ENCODE measurements at places on chromosomes 12 and 14.
A peak's percentile ranks its signal among the peaks of the same experiment; 100 is the strongest.

DNA sequence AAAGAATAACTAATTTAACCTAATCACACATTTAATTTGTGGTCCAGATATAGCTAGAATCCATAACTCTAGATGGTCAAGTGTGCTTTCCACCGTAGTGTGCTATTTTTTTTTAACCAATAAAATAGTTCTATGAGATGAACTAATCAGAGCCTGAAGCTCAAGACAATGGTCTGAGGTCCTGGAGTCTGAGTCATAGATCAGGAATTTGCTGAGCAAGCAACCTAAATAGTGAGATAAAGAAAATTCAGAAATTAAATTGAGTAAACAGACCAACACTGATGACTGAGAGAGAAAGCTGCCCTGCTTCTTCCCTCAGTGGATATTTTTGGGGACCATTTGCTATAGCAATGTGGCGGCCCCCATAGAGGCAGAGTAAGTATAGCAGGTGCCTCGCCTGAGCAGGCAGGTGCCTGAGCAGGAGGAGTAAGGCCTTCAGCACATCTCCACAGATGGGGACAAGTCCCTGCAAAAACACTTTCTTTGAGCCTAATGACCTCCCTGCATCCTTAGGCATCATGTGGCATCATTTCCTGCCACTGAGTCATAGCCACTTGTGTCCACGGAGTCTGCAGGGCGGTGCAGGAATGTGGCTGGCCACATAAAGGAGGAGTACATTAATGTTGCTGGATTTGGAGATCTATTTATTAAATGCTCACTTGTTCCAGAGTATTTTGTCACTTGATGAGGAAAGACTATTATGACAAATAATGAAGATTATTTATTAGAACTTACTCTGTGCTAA, 13.9 kb upstream of the CLEC4E start:
- DNase-seq: no peak

DNA sequence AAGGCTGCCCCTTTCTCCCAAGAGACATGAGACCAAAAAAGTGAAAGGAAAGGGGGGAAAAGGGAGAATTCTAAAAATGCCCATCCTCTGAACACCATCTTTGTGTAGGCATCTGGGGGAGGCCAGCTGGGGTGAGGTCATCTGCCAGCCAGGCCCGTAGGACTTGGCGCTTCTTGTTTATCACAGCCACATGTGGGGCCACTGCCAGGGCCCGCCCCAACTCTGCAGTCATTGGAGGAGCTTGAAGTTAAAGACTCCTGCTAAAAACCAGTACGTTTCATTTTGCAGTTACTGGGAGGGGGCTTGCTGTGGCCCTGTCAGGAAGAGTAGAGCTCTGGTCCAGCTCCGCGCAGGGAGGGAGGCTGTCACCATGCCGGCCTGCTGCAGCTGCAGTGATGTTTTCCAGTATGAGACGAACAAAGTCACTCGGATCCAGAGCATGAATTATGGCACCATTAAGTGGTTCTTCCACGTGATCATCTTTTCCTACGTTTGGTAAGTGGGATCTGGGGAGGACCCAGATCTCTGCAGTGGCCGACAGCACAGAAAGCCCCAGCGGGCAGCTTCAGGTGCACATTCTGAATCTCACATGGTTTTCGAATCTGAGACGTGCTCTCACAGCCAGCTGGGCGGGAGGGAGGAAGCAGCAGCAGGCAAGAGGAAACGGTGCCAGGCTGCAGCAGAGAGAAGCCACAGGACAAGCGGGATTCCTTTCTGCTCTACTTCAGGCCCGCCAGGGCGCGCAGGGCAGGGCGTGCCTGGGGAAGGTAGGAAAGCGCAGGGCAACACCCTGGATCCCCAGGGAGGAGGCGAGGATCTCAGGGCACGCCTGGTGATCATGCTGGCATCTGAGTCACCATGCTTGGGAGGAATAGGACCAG, at the start of gene P2RX7:
Gene P2RX7, plus strand, starts transcription at position 276 of the 881 bp plus-strand sequence. Its CDS starts 95 bp downstream, at position 371.
- DNase-seq: peak; percentile 72

- DNase-seq: no peak
These were observed 460.8 kb downstream of the BCAT1 start for GRCh38 chr12:24488091-24488596.

DNA sequence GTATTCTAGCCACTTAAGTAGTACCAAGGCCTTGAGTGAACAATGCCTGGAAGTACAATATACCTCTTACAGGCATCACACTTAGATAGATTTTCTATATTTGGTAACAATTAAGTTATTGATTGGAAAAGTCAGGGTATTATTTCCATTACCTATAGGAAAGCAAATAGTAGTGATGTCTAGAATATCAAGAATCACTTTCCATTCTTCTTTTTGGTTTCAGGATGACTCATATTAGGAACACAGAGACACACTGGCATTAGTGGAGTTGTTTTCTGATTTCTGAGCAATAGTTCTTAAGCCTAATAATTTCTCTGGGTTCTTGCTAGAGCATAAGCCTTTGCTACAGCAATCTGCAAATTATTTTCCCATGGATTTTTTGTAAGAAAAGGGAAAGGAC, 1640.0 kb upstream of the SEL1L start:
- DNase-seq: no peak

- DNase-seq: no peak
These were observed 92.8 kb downstream of the ASCL1 start for GRCh38 chr12:103050273-103050672.

GRCh38 chr14:90487031-90487430, 90.2 kb downstream of the CALM1 start:
- DNase-seq: no peak

GRCh38 chr14:51022769-51023168, 72.1 kb downstream of the TRIM9 start:
- no peak for DNase-seq

DNA sequence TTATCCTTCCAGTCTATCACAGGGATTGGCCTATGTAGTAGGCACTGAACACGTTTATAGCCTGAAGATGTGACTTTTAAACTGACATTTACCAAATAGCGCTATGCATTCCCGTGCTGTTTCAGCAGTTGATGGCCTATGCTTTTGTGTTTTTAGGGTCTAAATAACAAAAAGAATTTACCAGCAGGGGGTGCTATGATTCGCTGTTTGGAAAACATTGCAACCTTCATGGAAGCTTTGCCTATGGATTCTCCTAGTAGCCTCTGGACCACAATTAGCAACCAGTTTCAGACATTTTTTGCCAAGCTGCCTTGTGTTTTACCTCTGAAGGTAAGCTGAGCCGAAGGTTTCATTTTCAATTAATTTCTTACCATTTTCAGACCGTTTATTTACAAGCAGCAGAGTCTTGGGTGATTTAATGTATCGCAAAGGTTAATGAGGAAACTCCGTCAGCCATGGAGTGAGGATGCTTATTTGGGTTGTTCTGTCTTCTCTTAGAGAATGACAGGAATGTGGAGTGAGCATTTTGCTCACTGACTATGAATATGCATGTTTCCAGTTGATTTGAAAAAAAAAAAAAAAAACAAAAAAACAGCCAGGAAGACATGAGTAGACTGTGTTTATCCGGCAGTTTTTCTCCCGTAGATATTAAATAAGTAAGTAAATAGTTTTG, 133.1 kb downstream of the PRIMA1 start:
- DNase-seq: no peak

DNA sequence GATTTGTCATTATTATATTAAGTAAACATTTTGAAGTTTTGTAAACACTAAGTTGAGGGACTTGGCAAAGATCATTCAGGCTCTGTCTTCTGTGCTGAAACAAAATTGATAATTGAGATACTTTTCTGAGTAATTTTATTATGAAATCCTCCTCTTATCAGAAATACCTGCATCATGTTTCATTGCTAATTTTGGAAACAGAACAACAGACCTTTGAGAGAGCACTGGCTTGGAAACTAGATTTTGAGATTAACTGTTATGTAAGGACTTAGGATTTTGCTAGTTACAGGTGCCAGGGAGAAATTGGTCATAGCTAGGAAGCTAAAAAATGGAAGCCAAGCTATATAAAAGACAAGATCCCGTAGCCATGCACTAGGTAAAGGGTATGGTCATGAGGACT, 201.7 kb upstream of the DCN start:
- DNase-seq: no peak

- peak; percentile 94 for DNase-seq
These were observed at the start of gene SLC8B1 for GRCh38 chr12:113334786-113335539. Gene SLC8B1, minus strand, starts transcription at chr12:113335109. Its CDS starts 2,231 bp downstream, at chr12:113332878.

- no peak for DNase-seq
These were observed 147.5 kb downstream of the SLC38A6 start for GRCh38 chr14:61128382-61129167.

- no peak for DNase-seq
These were observed 17.1 kb downstream of the DNAL1 start for GRCh38 chr14:73661872-73662271.

- DNase-seq: no peak
These were observed at the start of gene AGAP2 for GRCh38 chr12:57738661-57739237. Gene AGAP2, minus strand, starts transcription at chr12:57738742. Its CDS starts 496 bp downstream, at chr12:57738246.

- no peak for DNase-seq
These were observed 43.7 kb upstream of the BDKRB2 start for GRCh38 chr14:96160913-96161310.

DNA sequence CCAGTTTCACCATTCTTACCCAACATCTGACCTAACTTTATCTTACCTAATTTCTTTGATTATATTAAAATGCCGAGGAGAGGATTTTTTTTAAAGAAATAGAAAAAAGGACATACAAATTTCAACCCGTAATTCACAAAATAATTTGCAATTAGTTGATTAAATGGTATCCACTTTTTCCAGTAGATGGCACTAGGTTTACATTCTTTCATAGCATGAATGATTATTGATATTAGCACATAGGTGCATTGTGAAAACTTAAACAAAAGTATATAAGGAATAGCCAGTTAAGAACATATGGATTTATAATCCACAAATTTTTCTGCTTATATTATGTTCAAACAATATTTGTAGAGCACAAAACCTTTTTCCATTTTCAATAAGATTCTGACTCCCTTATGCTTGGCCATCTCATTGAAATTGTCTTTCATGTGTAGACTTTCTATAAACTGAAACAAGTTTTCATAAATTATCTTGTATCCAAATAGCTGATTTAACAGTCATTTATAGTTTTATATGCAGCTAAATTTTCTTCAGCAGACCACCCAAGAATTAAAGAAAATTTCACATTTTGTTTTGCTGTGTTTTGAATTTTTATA, 35.3 kb downstream of the MSRB3 start:
- DNase-seq: no peak

GRCh38 chr14:90544566-90544965, 147.7 kb downstream of the CALM1 start:
- DNase-seq: no peak

GRCh38 chr12:113537046-113537750, 65.5 kb upstream of the LHX5 start:
- DNase-seq: no peak

- no peak for DNase-seq
These were observed 45.7 kb downstream of the LMO3 start for GRCh38 chr12:16560273-16560672.

DNA sequence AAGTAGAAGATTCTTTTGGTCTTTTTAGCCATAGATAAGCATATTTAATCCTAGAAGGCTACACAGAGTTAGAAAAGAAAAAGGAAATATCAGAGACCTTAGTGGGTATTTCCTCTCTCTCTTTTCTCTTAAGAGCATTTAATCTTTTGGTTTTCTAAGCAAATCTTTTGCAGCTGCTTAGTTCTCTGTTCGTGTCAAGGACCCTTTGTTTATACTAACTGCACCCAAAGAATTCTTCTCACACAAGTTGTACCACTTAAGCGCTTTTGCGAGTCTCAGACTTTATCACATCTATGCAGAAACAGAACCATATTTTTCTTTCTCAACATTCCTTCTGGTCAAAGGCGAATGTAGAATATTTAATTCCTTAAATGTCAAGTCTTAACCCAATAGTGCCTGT, 17.9 kb upstream of the NID2 start:
- DNase-seq: no peak

- DNase-seq: no peak
These were observed 117.4 kb upstream of the SOX5 start for GRCh38 chr12:24066865-24067264.

GRCh38 chr12:46657453-46658411, 168.1 kb downstream of the SLC38A4 start:
- DNase-seq: no peak

GRCh38 chr12:72293701-72294100, 21.5 kb downstream of the TRHDE start:
- DNase-seq: no peak

DNA sequence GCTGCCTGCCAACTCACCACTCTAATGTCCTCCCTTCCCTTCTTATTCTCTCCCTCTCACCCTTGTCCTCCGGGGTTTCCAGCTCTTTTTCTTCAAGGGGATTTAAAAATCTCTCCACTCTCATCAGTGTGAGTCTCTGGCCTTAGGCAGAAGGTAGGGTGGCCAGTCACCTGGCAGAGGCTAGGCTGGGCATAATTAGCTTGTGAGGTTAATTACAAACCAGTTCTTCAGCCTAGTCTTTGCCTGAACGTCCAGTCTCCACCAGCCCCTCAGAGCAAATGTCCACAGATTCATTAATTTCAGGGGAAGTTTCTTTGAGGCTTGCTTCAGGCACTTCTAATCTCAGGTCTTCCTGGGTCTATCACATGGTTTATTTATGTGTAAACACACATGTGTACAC, 6.7 kb downstream of the KRT7 start:
- no peak for DNase-seq

DNA sequence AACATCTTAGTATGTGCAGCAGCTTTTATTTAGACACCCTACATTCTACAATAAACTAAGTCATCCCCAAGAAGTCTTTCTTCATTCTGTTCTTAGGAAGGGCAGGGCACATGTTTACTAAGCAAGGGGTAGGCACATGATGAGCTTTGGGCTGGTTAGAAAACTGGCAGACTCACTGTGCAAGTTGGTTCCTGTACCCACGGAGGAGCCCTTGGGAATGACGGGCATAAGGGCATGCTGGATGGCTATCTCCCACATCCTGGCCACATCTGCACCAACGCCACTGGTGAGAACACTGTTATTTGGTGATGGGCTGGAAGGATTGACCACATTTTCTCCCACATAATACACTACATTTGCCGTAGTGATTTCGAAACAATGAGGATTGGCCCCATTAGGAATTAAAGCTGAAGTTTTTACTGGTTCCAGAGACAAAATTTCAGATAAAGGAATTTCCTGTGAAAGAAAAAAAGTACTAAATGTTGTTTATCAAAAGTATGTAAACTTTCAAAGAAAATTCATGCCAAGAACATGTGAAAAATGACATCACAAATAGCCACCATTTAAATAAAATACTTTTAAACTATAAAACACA, 297.0 kb downstream of the PRKD1 start:
- DNase-seq: no peak

GRCh38 chr14:96486705-96487104, 15.5 kb upstream of the PAPOLA start:
- no peak for DNase-seq

- DNase-seq: no peak
These were observed 34.0 kb upstream of the ETV6 start for GRCh38 chr12:11615481-11615880.

DNA sequence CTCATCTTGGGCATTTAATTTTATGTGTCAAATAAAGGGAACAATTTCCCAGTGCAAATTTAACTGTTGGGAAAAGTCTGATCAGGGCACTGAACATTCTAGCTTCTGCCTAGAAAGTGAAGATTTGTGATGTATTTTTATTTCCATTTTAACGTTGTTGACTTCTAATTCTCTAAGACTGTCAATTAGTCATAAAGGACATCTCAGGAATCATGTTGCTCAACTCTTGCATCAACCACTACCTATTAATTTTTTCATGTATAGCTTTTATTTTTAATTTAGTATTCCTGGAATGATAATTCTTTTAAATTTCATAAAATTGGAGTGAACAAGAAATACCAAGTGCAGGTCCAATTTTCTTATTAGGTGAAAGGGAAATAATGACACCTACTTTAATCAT, 87.9 kb upstream of the METAP2 start:
- no peak for DNase-seq
